ENCODE measurements at places on chromosomes 4 and X.

- DNase-seq = no peak
Observed at GRCh38 chrX:69170319-69170718, 5.1 kb upstream of the PJA1 start.

- no peak for DNase-seq
Observed at GRCh38 chr4:152535360-152535902, 461 bp downstream of the FBXW7 start.

DNA sequence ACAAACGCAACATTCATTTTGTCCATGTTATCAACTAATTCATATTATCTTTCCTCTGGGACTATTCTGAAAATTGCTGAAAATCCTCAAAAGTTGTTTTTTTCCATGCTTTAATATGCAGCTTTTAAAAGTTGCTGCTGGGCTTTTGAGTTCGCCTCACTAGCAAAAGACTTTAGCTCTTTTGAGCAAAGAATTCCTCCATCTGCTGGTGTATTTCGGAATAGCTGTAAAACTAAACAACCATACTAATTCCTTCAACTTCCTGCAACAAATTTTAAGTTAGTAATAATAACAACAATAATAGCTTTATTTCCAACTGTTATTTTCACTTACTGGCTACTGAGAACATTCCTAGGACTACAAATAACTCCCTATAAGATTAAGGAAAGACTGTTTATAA lies 124.5 kb upstream of the PLAC1 start:
- DNase-seq = no peak

DNA sequence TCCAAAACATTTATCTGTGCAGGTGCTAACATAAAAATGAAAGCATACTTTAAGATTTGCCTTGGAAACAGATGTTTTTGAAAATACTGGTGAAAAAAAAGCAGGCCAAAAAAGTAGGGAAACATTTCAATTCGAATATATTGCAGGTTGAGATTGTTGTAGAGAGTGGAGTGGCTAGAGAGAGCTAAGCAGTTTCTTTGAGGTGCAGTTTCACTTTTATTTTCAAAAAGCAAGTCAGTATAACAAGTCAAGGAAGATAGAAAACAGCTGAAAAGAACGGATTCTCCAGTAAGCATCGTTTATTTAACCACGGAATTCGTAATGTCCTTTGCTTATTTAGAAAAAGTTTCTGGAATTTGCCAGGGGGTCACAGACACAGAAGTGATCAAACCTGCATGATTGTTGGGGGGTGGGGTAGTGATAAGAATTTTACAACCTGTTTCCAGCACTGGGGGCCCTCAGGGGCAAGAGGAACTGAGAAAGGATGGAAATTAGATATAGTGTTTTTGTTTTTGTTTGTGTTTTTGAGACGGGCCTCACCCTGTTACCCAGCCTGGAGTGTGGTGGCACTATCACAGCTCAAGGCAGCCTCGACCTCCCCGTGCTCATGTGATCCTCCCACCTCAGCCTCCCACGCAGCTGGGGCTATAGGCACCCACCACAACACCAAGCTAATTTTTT lies 175.0 kb downstream of the TENM3 start:
- DNase-seq = no peak

GRCh38 chr4:171441300-171441941 lies 371.8 kb upstream of the GALNTL6 start:
- DNase-seq = no peak

DNA sequence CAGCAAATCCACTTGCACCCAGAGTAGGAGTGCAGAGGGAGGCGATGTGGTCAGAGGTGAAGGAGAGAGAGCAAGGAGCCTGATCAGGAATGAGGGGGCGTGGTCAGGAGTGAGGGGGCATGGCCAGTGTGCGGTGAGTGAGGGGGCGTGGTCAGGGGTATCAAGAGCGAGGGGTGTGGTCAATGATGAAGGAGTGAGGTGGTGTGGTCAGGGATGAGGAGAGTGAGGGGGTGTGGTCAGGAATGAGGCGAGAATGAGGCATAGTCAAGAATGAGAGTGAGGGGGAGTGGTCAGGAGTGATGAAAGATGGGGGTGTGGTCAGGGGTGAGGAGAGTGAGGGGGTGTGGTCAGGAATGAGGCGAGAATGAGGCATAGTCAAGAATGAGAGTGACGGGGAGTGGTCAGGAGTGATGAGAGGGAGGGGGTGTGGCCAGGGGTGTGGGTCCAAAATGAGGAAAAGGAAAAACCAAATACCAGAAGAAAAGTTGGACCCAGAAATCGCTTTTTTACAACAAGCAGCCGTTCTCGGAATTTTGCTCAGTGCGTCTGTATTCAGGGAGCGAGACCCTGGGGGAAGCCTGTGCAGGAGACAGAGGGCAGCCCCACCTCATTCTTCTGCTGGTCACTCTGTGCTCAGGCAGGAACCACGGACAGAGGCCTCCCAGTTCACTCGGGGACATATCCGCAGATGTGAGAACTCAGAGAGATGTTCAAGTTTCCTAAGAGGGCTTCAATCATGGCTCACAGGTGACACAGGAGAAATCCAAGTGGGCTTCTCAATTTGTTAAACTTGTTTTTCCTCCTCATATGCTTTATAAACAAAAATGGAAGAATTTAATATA lies 47.5 kb downstream of the MAGEA1 start:
- no peak for DNase-seq

DNA sequence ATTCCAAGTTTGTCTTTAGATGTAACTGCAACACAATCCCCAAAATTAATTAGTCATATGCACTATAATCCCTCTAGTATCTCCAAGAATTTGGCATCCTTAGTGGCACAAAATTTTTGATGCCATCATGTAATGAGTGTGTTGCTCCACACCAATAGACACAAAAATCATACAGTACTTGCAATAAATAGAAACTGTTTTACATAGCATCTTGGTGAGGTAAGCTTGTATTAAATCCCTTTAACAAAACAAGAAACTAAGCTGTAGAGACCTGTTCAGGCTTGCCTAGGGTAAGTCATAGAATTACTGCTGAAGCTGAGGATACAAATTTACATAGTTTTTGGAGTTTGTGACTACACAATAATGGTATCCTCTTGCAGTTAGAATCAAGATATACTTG lies 64.5 kb upstream of the PRSS12 start:
- no peak for DNase-seq

GRCh38 chr4:185142564-185142911 lies 528 bp upstream of the SLC25A4 start:
- DNase-seq = no peak

- DNase-seq = no peak
Observed at GRCh38 chr4:147724468-147725201, 7.3 kb upstream of the ARHGAP10 start.

- no peak for DNase-seq
Observed at GRCh38 chrX:149037281-149037870, 467.7 kb downstream of the IDS start.

- no peak for DNase-seq
Observed at GRCh38 chr4:150999086-150999485, 16.0 kb downstream of the LRBA start.

DNA sequence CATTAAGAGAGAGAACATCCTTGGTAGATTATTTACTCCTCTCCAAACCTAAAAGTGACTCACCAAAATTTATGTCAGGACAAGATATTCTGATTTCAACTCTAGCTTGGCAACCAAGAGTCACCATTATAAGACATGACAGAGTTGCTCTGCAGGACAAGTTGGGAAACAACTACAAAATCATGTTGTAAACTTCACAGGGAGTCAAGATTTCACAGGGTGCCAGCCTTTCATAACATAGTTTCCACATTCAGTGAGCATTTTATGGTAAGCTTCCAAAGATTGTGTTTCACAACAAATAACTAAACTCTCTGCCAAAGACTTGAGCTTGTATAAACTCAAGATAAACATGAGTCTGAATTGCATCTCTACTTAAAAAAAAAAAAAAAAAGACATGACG lies 121.0 kb upstream of the DIAPH2 start:
- DNase-seq = no peak

- no peak for DNase-seq
Observed at GRCh38 chrX:46447384-46447783, 97.8 kb downstream of the ZNF674 start.

- DNase-seq = no peak
Observed at GRCh38 chrX:113929004-113929403, 654.9 kb upstream of the HTR2C start.

- DNase-seq = no peak
Observed at GRCh38 chr4:80446664-80447063, 111.1 kb downstream of the CFAP299 start.

DNA sequence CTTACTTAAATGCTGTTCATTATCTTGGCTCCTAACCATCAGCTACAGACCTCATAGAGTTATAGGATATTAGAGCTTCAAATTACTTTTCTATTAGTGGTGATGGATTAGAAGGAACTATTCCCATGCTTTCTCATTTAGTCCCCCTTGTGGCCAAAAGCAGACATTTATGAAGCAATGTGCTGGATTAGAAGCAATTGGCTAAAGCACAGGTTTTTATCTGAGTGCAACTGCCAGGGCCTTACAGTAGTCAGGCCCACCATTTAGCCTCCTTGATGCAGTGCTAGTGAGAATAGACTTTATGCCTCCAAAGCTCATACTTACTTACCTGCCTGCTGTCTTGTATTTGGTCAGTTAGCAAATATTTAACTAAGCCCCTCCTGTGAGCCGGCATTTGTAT lies 93.0 kb downstream of the TSPAN7 start:
- no peak for DNase-seq
